Activated T-cell treated with anti-CD3 and anti-CD28 coated beads for 48 hours (primary cell): ENCODE measurements at places on chromosomes 3 and 15.

DNA sequence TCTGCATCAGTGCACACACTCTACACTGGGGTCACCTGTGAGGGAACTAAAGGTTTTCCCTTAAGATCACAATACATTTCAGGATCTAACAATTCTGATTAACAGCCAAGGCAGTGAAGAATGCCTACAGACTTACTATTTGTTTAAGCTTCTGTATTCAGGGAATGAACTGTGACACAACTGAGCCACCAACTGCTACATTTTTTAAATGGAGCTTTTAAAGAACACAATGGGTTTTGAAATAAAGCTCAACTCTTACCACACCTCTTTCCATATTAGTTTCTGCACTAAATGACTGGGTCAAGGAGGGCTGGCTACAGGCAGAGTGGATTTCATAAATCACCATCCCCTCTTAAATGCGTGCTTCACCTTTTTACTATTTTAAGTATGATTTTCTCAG, 100.2 kb downstream of the TMCC1 start:
- no peak for DNase-seq

GRCh38 chr3:17741621-17742101, 770 bp downstream of the TBC1D5 start:
- DNase-seq: no peak

- no peak for DNase-seq
Measured at GRCh38 chr15:39079296-39079847, 501.5 kb upstream of the THBS1 start.

GRCh38 chr15:89784686-89784960, 8.5 kb downstream of the MESP2 start:
- no peak for DNase-seq

- DNase-seq: no peak
Measured at GRCh38 chr15:31222773-31223341, 103.8 kb upstream of the KLF13 start.

- DNase-seq: no peak
Measured at GRCh38 chr3:191499307-191500080, 38.5 kb downstream of the PYDC2 start.

DNA sequence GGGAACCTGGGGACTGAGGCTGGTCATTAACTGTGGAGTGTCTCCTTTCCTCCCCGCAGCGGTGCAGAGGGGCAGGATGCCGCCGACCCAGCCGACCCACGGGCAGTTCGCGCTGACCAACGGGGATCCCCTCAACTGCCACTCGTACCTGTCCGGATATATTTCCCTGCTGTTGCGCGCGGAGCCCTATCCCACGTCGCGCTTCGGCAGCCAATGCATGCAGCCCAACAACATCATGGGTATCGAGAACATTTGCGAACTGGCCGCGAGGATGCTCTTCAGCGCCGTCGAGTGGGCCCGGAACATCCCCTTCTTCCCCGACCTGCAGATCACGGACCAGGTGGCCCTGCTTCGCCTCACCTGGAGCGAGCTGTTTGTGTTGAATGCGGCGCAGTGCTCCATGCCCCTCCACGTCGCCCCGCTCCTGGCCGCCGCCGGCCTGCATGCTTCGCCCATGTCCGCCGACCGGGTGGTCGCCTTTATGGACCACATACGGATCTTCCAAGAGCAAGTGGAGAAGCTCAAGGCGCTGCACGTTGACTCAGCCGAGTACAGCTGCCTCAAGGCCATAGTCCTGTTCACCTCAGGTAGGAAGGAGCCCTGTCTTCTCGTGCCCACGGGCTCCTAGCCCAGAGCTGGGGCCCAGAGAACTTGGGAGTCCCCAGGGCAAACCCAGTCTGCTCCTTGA, 3.7 kb downstream of the NR2F2 start:
- DNase-seq: no peak

DNA sequence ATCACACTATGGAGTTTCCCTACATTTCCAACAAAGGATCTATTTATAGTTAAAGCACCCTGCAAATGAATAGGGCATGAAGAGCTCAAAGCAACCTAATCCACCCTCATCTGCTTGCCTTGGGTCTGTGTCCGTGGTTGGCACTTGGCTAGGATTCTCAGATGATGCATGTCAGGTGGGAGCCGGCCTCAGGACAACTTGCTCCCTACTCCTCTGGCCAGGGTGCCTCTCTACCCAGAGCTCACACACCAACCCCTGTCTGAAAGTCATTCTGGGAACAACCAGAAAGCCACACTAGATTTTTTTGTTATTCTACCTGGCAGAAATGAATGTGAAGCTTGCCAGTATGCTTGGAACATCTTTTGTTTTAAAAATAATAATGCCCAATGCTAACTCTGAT, 13.2 kb downstream of the ARHGEF3 start:
- no peak for DNase-seq

GRCh38 chr15:78347586-78348543, 7.7 kb downstream of the CRABP1 start:
- DNase-seq: no peak

DNA sequence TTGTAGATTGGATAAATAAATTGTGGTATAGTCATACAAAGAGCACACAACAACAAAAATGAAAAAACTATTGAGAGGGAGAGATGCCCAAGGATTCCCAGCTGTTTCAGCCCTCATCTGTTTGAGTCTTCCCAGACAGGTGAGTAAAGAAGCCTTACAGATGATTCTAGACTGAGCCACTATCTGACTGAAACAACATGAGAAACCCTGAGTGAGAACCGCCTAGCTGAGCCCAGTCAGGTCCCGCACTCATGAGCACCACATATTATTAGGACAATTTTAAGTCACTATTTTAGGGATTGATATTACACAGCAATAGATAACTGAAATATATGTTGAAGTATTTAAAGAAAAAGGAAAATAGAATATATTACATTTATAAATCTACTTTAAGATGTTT, 19.0 kb downstream of the POPDC2 start:
- DNase-seq: no peak

- no peak for DNase-seq
Measured at GRCh38 chr15:48315041-48315440, 16.2 kb upstream of the DUT start.

DNA sequence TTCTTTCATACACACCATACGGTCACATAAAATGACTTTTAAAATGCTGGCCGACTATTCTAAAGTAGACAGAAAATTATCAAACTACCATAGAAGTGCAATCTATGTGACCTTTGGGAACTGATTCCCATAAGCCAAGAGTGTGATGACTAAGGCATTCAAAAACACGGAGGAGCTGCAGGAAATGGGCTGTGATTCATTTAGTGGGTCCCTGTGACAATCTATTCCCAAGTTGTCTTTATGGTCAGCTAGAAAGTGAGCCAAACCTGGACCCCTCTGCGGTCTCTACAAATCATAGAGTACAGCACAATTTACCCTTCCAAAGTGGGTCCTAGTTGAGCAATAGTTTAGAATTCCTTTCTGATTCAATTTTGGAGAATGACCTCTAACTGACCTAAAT, 251.5 kb upstream of the CBLB start:
- DNase-seq: no peak

DNA sequence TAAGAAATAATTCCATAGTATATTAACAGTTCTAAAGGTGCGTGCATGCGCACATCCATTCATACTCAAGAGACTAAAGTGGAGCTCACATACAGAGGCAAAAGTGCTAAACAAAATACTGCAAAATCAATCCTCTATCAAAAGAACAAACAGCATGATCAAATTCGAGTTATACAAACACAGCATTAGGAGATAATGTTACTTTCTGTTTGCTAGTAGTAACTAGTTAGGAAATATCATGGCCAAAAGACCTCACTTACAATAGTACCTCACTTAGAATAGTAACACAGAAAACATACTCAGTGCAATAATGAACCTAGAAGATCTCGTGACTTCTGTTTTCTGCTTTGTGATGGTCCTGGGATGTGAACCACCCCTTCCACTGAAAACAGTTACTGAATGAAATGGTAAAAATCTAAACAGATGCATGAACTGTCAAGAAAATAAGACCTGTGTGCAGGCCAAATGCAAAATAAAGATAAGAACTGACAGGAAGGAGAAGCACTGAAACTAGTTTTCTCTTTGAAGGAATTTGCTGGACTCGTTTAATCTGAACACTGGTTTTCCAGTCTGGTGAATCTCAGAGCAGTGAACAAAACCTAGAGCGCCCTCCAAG, 20.9 kb upstream of the CEMIP start:
- DNase-seq: no peak

DNA sequence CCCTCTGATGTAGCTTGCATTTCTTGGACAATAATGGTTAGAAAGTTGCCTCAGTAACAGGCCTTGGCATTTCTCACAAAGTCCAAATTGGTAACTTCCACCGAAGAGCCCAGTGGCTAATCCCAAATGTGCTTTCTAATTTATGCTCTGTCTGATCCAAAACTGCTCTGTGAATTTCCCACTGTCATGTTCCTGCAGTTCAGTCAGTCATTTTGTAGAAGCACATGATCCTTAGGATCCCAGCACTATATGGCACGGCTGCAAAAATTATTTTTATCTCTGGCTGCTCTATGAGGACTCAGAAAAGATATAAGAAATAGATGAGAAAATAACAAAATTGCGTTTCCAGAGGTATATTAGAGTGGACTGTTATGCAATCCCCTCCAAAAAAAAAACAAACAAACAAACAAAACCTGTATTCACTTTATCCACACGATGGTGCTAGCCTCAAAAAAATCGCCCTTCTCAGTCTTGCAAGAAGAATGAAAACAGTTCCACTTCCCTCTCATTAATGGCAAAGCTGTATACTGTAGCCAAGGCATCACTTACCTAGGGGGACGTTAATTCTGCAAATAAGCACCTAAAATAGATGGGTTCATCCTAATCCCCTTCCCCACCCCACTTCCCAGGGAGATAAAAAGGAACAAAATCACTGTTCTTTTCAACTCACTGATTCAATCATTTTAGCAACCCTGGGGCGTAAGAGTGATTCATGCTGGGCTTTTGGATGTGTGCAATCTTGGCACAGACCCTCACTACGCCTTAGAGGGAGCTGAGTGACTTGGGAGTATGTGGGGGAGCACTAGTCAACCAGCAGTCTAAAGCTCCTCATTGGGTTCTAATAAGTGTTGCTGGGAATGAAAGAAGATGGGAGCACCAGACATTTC, 61.3 kb downstream of the TMCO5A start:
- no peak for DNase-seq
